ENCODE measurements at places on chromosomes 16 and 17. TPM values are rescaled to one million over a fixed set of nuclear protein-coding genes. Genes with fewer than 3 reads are reported as not detected.

The MT1E gene
- total RNA-seq: 687 TPM

DNA sequence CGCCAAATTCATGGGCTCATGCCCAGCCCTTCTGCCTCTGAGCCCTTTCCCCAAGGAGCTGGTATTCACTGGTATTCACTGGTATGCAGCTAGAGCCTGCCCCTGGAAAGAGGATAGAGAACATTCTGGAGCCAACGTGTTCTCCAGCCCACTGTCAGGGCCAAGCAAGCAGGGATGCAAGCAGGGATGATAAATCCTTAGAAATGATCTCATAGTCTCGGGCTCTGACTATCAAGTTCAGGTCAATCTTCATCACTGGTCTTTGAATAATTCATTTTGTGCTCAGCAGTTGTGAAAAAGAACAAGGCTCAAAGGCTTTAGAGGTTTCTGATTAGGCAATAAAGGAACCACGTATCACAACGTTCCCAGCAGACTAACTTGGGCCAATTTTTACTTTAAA is 57.3 kb downstream of the CACNG5 start:
- H3K4me3 ChIP-seq: no peak overlapping the region
- H3K4me1 ChIP-seq: no peaks in the 10 kb centered on the region
- no peaks in the 10 kb centered on the region for H3K36me3 ChIP-seq
- no peaks in the 10 kb centered on the region for H3K27me3 ChIP-seq
- H3K27ac ChIP-seq: no peak overlapping the region

The TNRC6A gene
- 38.4 TPM for total RNA-seq

DNA sequence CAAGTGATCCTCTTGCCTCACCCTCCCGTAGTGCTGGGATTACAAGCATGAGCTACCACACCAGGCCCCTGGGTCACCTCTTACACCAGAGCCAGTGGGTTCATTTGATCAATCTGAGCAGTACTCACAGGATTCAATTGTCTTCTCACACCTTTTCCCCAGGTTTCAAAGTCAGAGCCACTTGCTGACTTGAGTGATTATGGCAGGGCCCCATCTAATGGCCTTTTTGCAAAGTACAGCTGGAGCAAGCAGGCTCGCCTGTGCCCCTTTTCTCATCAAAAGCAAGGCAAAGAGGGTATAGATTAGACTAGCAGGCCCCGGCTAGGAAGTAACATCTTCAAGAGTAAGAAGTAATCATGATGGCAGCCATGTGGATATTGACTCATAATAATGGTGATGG is 114.8 kb upstream of the NOL11 start:
- H3K36me3 ChIP-seq: no peaks in the 10 kb centered on the region
- no peak for DNase-seq
- H3K4me3 ChIP-seq: no peak overlapping the region
- H3K27ac ChIP-seq: no peak overlapping the region

The HEATR9 gene
- total RNA-seq: not detected

GRCh38 chr17:78805301-78805700 is 23.2 kb upstream of the CYTH1 start:
- peaks cover 4% of the 10 kb centered on the region for H3K36me3 ChIP-seq
- no peaks in the 10 kb centered on the region for H3K4me1 ChIP-seq
- H3K27me3 ChIP-seq: no peaks in the 10 kb centered on the region
- DNase-seq: no peak
- H3K4me3 ChIP-seq: no peak overlapping the region

The ITGB3 gene
- 6.5 TPM for total RNA-seq

The SLC38A8 gene
- total RNA-seq: not detected

- no peak overlapping the region for H3K4me3 ChIP-seq
- no peaks in the 10 kb centered on the region for H3K36me3 ChIP-seq
- H3K27ac ChIP-seq: no peak overlapping the region
- DNase-seq: no peak
- H3K4me1 ChIP-seq: peaks cover 8% of the 10 kb centered on the region
These were observed 40.8 kb downstream of the CYB5B start for GRCh38 chr16:69465083-69465721.

- no peaks in the 10 kb centered on the region for H3K36me3 ChIP-seq
- DNase-seq: peak; percentile 88
- H3K4me3 ChIP-seq: peak overlapping the region; percentile 58
- H3K27me3 ChIP-seq: no peaks in the 10 kb centered on the region
- H3K4me1 ChIP-seq: no peaks in the 10 kb centered on the region
These were observed 10.7 kb downstream of the TBX2 start for GRCh38 chr17:61410141-61411010.

GRCh38 chr17:49880291-49881053 is 32.6 kb upstream of the TAC4 start:
- H3K27me3 ChIP-seq: no peaks in the 10 kb centered on the region
- no peak overlapping the region for H3K27ac ChIP-seq
- no peaks in the 10 kb centered on the region for H3K4me1 ChIP-seq
- no peak overlapping the region for H3K4me3 ChIP-seq
- no peaks in the 10 kb centered on the region for H3K36me3 ChIP-seq

- no peak overlapping the region for H3K27ac ChIP-seq
- no peak for DNase-seq
- no peaks in the 10 kb centered on the region for H3K36me3 ChIP-seq
- H3K27me3 ChIP-seq: no peaks in the 10 kb centered on the region
- peaks cover 42% of the 10 kb centered on the region for H3K4me1 ChIP-seq
These were observed 2.3 kb upstream of the MPRIP start for GRCh38 chr17:17039911-17040310.

- H3K27ac ChIP-seq: no peak overlapping the region
- H3K4me1 ChIP-seq: no peaks in the 10 kb centered on the region
- no peak overlapping the region for H3K4me3 ChIP-seq
These were observed 401.6 kb upstream of the CDH11 start for GRCh38 chr16:65523283-65523944.

DNA sequence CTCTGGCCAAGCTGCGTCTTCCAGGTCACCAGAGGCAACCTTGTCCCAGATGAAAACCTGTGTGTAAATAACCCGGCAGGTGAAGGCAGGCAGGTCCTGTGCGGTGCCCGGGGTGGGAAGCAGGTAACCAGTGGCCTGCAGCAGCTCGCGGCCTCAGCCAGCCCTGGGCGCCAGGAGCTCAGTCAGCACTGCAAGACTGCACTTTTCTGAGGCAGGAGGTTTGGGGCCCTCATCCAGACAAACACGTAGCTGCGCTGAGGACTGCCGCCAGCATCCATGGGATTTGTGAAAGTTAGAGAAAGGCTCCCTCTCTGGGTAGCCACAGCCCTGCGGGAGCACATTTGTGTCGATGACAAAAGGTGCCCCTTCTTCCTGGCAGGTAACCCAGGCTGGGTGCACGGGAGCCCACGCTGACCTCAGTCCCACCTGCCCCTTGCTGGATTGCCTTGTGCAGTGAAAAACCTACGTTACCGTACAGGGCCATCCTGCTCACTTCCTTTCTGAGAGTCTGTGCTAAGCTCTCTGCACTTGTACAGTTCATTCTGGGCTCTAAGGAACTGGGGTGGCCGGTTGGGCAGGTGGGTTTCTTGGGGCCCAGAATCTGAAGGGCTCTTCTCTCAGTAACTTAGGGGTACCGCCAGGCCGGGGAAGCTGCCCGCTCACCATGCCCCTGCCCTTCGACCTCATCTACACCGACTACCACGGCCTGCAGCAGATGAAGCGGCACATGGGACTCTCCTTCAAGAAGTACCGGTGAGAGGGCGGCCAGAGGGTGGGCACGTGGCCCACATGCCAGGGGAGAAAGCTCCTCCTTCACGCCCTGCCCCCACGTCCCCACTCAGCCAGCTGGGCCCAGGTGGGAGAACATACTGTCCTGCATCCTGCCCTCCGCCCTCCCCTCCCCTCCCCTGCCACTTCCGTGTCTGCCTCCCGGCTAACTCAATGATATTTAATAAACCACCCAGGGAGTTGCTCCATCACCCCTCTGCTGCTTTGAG is 56.4 kb downstream of the MGAT5B start:
- H3K36me3 ChIP-seq: no peaks in the 10 kb centered on the region
- H3K27me3 ChIP-seq: no peaks in the 10 kb centered on the region
- H3K27ac ChIP-seq: no peak overlapping the region
- no peak overlapping the region for H3K4me3 ChIP-seq
- no peaks in the 10 kb centered on the region for H3K4me1 ChIP-seq

The TBC1D26 gene
- total RNA-seq: not detected

- H3K4me3 ChIP-seq: no peak overlapping the region
- no peaks in the 10 kb centered on the region for H3K27me3 ChIP-seq
- no peak overlapping the region for H3K27ac ChIP-seq
- peak; percentile 15 for DNase-seq
- H3K4me1 ChIP-seq: no peaks in the 10 kb centered on the region
These were observed 22.7 kb downstream of the RPH3AL start for GRCh38 chr17:329784-330420.

DNA sequence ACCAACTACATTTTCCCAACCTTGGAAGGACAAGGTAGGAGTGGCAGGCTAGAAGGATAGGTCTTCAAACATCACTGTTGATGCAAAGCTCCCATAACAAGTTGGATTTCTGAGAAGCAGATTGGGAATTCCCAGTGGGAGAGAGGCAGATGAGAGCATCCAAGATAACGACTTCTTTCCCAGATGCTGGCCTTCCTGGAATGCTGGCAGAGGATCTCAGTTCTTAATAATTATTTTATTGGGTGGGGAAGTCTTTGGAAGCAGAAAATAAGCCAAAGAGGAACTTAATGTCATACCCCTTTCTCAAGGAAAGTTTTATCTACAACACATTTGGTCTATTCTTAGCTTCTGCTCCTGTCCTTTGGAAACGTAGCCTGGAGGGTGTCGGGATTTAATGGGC is 64.5 kb downstream of the MPRIP start:
- peaks cover 28% of the 10 kb centered on the region for H3K4me1 ChIP-seq
- no peaks in the 10 kb centered on the region for H3K36me3 ChIP-seq
- H3K27me3 ChIP-seq: no peaks in the 10 kb centered on the region
- DNase-seq: no peak

The C17orf78 gene
- not detected for total RNA-seq

The SEBOX gene
- not detected for total RNA-seq

- no peaks in the 10 kb centered on the region for H3K36me3 ChIP-seq
- DNase-seq: peak; percentile 39
- no peak overlapping the region for H3K4me3 ChIP-seq
- no peaks in the 10 kb centered on the region for H3K4me1 ChIP-seq
These were observed 7.8 kb upstream of the TMEM132E start for GRCh38 chr17:34571428-34572130.

DNA sequence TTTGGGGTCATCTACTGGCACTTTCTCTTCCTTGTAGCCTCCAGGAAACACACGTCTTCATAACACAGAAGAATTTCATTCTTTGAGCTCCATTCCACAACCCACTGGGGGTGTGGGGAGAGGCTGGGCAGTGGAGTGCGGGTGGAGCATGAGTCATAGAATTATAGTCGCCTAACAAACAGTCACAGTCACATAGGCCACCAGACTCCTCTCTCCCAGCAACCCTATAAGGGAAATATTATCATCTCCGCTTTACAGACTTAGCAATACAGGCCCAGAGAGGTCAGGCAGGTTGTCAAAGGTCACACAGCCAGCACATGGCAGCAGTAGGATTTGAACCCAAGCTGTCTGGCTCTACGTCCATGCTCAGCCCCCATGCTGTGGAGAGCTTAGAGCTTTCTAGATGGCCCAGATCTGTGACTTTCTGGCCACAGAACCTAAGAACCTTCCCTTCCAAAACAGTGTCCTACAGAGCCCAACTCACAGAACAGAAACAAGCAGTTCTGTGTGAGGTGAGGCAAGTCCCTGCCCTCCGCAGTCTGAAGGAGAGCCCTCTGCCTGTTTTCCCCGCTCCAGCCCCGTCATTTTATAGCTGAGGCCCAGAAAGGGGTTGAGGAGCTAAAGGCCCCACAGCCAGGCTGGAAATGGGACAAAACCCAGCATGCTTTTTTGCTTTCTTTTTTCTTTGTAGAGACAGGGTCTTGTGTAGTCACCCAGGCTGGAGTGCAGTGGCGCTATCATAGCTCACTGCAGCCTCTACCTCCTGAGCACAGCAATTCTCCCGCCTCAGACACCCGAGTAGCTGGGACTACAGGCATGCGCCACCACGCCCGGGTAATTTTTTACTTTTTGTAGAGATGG is 10.7 kb upstream of the LITAF start:
- no peaks in the 10 kb centered on the region for H3K4me1 ChIP-seq
- no peak overlapping the region for H3K4me3 ChIP-seq
- H3K27ac ChIP-seq: peak overlapping the region; percentile 8
- H3K27me3 ChIP-seq: no peaks in the 10 kb centered on the region
- peak; percentile 13 for DNase-seq

DNA sequence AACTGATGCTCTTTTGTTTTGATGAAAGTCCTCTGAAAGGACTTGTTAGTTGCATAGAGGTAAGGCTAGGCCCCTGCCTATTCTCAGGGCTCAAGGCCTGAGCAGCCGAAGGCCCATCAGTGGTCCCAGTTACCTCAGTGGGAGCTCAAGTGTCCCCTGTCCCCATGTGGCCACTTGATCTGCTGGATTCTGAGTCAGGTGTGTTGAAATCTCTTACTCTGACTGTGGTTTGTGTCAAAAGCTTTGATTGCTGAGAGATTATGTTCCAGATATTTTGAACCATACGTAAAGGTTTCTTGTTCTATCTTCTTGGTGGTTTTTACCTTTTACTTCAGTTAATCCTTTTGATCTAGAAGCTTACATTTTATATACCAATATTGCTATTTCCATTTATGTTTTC is 191.7 kb downstream of the LGALS9B start:
- H3K4me3 ChIP-seq: no peak overlapping the region
- no peak for DNase-seq
- H3K27ac ChIP-seq: no peak overlapping the region
- H3K36me3 ChIP-seq: no peaks in the 10 kb centered on the region

GRCh38 chr16:86681757-86682106 is 103.4 kb downstream of the FOXL1 start:
- H3K4me3 ChIP-seq: no peak overlapping the region
- H3K36me3 ChIP-seq: no peaks in the 10 kb centered on the region

- no peaks in the 10 kb centered on the region for H3K27me3 ChIP-seq
- no peaks in the 10 kb centered on the region for H3K4me1 ChIP-seq
- DNase-seq: no peak
- no peak overlapping the region for H3K27ac ChIP-seq
- H3K4me3 ChIP-seq: no peak overlapping the region
These were observed 2.2 kb downstream of the C16orf95 start for GRCh38 chr16:87314990-87315420.

The TTYH2 gene
- total RNA-seq: 1.6 TPM

GRCh38 chr17:60857556-60858080 is 180.0 kb downstream of the BCAS3 start:
- no peak for DNase-seq
- H3K4me3 ChIP-seq: no peak overlapping the region
- no peaks in the 10 kb centered on the region for H3K27me3 ChIP-seq
- no peaks in the 10 kb centered on the region for H3K36me3 ChIP-seq
- no peaks in the 10 kb centered on the region for H3K4me1 ChIP-seq

The TRIM37 gene
- 8.1 TPM for total RNA-seq
